Activated T-cell treated with anti-CD3 and anti-CD28 coated beads, Interleukin-2, amount 50 U/mL, for 72 hours (primary cell): ENCODE measurements at places on chromosomes 16 and 17. TPM values are rescaled to one million over a fixed set of nuclear protein-coding genes. Genes with fewer than 3 reads are reported as not detected.

The PRR35 gene
- total RNA-seq: 0.10 TPM

DNA sequence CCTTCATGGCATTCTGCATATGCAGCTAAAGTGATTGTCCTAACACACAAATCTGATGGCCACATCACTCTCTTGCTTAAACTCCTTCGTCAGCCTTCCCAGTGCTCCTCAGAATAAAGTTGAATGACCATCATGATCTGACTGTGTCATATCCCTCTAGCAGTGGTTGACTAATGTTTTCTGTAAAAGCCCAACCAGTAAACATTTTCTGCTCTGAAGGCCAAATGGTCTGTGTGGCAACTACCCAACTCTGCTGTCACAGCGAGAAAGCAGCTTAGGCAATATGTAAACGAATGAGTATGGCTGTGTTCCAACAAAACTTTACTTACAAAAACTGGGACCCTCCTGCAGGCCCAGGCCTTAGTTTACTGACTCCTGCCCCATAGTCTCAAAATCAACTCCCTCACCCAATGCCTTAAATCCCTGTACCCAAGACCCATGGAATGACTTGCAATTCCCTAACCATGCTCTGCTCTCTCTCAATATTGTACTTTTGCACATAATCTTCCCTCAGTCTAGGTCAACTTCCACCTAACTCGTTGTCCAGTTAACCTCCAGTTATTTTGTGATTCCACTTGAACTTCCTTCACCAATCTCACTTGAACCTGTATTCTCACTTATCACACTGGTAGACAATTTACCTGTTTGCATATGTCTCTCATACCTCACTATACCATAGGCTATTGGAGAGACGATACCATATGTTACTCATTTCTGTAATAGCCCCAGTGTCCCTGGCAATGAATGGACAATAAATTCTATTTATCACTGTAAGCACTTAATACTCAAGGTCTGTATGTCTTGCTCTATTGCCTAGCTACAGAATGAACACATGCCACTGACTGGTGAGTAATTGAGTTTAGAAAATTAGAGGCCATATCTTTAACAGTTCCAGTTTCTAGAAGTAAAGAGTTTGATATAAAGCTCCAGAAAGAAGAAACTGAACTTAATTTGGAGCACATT, 29.1 kb downstream of the TMEM100 start:
- no peak overlapping the region for H3K27ac ChIP-seq
- H3K36me3 ChIP-seq: no peaks in the 10 kb centered on the region
- no peak overlapping the region for H3K4me3 ChIP-seq
- no peaks in the 10 kb centered on the region for H3K4me1 ChIP-seq

DNA sequence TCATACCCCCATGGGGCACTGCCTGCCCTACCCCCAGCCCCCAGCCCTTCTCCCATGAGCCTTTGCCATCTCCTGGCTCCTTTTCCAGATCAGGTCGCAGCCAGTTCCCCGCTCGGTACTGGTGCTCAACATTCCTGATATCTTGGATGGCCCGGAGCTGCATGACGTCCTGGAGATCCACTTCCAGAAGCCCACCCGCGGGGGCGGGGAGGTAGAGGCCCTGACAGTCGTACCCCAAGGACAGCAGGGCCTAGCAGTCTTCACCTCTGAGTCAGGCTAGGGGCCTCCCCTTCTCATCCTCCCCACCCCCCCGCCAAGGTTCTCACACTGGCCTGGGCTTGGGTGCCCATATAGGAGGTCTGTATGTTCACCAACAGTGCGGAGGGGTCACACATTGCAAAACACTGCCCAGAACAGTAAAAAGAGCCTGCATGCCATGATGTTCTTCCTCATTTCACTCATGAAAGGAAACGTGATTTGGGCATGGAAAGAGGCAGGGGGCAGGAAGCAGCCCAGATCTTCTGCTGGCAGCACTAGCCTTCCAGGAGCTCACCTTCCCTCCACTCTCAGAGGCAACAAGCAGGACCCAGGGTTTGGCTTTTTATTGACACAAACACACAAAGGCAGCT, 7.5 kb downstream of the IFI35 start:
- no peaks in the 10 kb centered on the region for H3K27me3 ChIP-seq
- DNase-seq: no peak
- H3K4me3 ChIP-seq: no peak overlapping the region

- no peak overlapping the region for H3K27ac ChIP-seq
- H3K4me1 ChIP-seq: no peaks in the 10 kb centered on the region
- H3K36me3 ChIP-seq: no peaks in the 10 kb centered on the region
- no peak for DNase-seq
- H3K4me3 ChIP-seq: no peak overlapping the region
Measured at GRCh38 chr16:8310816-8311215, 279.5 kb downstream of the TMEM114 start.

The TEKT1 gene
- total RNA-seq: not detected

DNA sequence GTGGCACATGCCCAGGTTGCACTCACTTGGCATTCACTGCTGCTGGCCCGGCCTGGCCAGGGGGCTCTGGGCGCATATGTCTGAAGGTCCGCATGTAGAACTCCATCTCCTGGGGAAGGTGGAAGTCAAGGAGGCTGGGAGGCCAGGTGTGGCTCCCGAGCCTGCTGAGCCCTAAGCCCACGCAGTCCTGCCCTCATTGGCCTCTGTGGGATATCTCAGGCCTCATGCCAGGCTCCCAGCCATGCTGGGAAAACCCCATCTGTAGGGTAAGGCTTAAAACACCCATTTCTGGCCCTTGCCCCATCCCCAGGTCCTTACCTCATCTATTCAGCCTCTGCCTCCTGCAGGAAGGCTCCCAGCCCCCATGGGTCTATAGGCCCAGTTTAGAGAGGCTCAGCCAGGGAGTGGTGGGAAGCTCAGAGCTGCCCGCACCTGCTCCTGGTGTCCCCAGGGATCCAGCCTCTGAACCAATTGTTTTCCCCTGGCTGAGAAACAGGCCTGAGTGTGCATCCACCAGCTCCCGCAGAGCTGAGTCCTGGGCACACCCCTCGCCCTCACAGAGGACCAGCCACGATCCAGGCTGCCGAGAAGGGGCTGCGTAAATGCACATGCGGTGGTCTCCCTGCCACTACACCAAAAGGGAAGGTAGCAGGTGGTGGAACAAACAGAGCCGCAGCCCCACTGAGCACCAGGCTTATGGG, 2.3 kb upstream of the TPPP3 start:
- no peak overlapping the region for H3K4me3 ChIP-seq
- peaks cover 28% of the 10 kb centered on the region for H3K27me3 ChIP-seq
- no peak overlapping the region for H3K27ac ChIP-seq

DNA sequence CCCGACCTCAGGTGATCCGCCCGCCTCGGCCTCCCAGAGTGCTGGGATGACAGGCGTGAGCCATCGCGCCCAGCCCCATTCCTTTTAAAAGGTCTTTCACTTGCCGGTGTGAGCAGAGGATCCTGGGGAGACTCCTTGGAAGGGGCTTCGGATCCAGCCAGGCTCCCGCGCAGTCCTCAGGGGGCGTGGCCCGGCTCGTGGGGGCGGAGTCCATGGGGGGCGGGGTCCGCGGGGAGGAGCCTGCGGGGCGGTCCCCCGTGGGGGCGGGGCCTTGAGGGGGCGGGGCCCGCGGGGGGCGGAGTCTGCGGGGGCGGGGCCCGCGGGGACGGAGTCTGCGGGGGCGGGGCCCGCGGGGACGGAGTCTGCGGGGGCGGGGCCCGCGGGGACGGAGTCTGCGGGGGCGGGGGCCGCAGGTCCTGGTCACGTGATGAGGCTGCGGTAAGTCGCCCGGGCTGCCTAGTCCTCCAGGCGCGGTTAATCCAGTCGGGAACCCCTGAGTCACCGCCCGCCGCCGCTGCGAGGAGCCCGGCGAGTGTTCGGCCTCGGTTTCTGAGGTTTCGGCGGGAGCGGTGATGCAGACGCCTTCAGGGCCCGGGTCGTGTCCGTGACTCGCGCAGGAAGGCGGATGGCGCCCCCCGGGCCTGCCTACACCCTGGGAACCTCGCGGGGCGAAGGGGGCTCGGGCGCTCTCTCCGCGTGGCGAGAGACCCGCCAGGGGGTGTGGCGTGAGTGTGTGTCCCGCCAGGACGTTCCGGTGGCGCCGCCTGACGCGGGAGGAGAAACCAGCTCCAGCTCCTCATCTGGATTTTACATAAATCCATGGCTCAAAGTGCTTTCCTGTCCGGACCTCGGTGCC, 23.6 kb upstream of the ABR start:
- DNase-seq: peak; percentile 69
- no peak overlapping the region for H3K27ac ChIP-seq
- H3K4me1 ChIP-seq: peaks cover 30% of the 10 kb centered on the region
- no peaks in the 10 kb centered on the region for H3K36me3 ChIP-seq
- peak overlapping the region; percentile 32 for H3K4me3 ChIP-seq

DNA sequence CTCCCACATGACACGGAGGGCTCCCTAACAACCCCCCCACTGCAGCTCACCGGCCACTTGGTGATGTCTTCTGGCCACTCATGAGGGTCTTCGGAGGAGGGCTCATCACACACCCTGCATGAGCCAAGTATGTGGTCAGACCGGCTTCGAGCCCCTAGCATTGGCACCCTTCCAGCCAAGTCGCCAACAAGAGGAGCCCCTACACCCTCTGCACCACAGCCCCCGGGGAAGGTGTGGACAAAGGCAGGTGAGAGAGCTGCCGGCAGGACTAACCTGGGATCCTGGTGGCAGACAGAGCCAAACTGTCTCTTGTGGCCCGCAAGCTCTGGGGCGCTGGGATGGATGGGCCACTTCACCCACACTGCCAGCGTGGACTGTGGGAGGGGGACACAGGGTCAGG, 6.5 kb downstream of the SNRNP25 start:
- DNase-seq: no peak
- peaks cover 1% of the 10 kb centered on the region for H3K4me1 ChIP-seq
- H3K36me3 ChIP-seq: no peaks in the 10 kb centered on the region
- no peaks in the 10 kb centered on the region for H3K27me3 ChIP-seq

The SCGB1C2 gene
- not detected for total RNA-seq

DNA sequence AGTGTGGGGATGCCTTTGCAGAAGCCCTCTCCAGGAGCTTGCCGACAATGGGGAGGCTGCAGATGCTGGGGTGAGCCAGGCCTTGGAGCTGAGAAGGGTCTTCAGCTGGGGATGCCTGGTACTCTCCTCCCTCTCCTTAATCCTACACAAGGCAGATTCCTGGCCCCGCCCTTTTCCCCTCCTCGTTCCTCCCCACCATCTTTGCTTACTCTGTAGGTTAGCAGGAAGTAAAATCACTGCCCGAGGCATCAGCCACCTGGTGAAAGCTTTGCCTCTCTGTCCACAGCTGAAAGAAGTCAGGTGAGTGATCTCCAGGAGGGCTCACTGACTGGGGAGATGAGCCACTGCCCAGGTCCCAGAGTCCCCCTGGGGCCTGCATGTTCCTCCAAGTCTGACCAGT, 38.7 kb downstream of the NLRC5 start:
- H3K27ac ChIP-seq: no peak overlapping the region
- no peaks in the 10 kb centered on the region for H3K27me3 ChIP-seq
- peaks cover 18% of the 10 kb centered on the region for H3K36me3 ChIP-seq

The TEFM gene
- total RNA-seq: 9.0 TPM

DNA sequence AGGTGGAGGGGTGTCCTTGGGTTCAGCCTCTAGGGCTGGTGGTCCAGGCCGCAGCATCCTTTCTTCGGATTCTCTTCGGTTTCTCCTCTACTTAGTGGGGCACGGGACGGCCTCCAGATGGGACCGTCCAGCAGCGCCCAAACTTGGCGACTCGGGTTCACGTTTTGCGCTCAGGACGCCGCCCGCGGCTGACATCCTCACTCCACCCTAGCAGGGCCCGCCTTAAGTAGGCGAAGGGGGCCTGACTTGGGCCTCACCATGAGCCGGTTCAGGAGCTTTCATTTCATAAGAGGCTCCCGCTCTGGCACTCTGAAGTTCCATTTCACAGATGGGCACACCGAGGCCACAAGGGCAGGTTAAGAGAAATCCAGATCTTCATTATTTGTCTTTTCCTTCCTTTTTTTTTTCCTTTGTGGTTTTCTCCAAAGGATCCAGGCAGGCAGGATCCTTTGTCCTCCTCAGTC, 141.2 kb downstream of the SEC14L1 start:
- H3K4me3 ChIP-seq: peak overlapping the region; percentile 79
- no peak for DNase-seq
- peaks cover 24% of the 10 kb centered on the region for H3K27me3 ChIP-seq
- peaks cover 23% of the 10 kb centered on the region for H3K4me1 ChIP-seq
- no peaks in the 10 kb centered on the region for H3K36me3 ChIP-seq
- H3K27ac ChIP-seq: peak overlapping the region; percentile 97

- H3K36me3 ChIP-seq: no peaks in the 10 kb centered on the region
- no peak for DNase-seq
- peaks cover 49% of the 10 kb centered on the region for H3K4me1 ChIP-seq
- peak overlapping the region; percentile 64 for H3K27ac ChIP-seq
- peak overlapping the region; percentile 63 for H3K4me3 ChIP-seq
- H3K27me3 ChIP-seq: no peaks in the 10 kb centered on the region
Measured at GRCh38 chr17:78764871-78765270, 17.2 kb downstream of the CYTH1 start.

GRCh38 chr17:21252796-21253645, at the start of gene NATD1:
NATD1 (minus strand) TSS chr17:21253410; CDS start chr17:21253264, 146 bp downstream.
- H3K4me3 ChIP-seq: peak within 1 kb of the TSS; percentile 86
- DNase-seq: peak; percentile 82
- H3K36me3 ChIP-seq: no peaks in the 10 kb centered on the region
- H3K27ac ChIP-seq: peak within 1 kb of the TSS; percentile 78
- H3K4me1 ChIP-seq: peaks cover 21% of the 10 kb centered on the region

The OSBPL7 gene
- total RNA-seq: 24.9 TPM

The KRTAP4-3 gene
- total RNA-seq: not detected

DNA sequence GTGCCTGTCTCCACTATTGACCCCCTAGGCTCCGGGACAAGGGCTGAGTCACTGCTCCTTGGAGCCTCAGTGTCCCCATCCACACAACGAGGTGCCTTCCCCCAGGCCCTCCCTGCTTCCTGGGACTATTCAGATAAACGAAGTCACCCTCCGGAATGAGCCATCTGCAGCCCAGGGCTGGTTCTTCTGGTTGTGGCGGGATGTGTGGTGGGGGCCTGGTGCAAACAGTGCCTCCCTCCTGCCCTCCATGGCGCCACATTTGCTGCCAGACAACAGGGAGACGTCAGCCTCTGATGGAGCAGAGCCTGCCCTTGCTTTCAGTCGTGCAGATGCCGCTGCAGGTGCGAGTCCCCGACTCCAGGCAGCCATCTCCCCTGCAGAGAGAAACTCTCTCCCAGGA, 5.1 kb upstream of the KRT16 start:
- H3K4me3 ChIP-seq: no peak overlapping the region
- no peaks in the 10 kb centered on the region for H3K27me3 ChIP-seq
- DNase-seq: no peak
- H3K36me3 ChIP-seq: no peaks in the 10 kb centered on the region

DNA sequence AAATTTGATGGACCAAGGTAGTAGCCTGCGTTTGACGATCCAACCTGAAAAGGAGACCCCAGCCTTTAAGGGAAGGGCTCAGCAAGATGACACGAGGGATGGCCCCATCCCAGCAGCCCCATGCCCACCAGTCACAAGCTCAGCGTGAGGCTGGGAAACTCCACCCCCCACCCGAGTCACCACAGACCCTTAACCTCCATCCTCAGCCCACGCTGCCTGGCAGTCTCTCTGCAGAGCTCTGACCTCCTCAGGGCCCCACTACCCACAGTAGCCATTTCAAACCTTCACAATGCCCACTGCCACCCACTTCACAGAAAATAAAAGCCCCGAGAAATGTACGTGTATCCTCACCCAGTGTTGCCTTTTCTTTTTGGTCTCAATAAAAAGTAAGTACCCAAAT, 18.7 kb downstream of the USP36 start:
- no peak overlapping the region for H3K27ac ChIP-seq
- no peak for DNase-seq
- peaks cover 57% of the 10 kb centered on the region for H3K4me1 ChIP-seq
- no peak overlapping the region for H3K4me3 ChIP-seq
- no peaks in the 10 kb centered on the region for H3K27me3 ChIP-seq

The RCVRN gene
- total RNA-seq: not detected

GRCh38 chr17:45305530-45306087, 11.2 kb downstream of the MAP3K14 start:
- H3K4me1 ChIP-seq: peaks cover 100% of the 10 kb centered on the region
- peak overlapping the region; percentile 90 for H3K27ac ChIP-seq
- no peaks in the 10 kb centered on the region for H3K27me3 ChIP-seq
- DNase-seq: no peak
- H3K4me3 ChIP-seq: peak overlapping the region; percentile 59
- peaks cover 51% of the 10 kb centered on the region for H3K36me3 ChIP-seq
